GM04504 (cell line): ENCODE measurements at places on chromosomes 2 and 18.

DNA sequence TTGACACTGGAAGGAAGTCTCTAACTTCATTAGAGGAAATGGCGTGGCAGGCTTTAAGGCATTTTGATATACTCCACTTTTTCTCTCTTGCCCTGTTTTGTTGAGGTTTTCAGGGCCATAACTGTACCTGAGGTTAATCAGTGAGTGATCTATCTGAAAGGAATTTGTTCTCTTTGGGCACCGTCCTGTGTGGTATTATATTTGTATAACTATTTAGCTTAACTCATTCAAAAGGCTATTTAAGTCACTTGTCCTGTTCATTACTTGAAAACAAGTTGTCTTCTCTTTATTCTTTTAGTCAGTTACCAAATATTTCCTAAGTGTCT is 180.4 kb downstream of the NEDD4L start:
- DNase-seq: no peak

GRCh38 chr2:60079562-60079961 is 473.9 kb downstream of the BCL11A start:
- DNase-seq: no peak

DNA sequence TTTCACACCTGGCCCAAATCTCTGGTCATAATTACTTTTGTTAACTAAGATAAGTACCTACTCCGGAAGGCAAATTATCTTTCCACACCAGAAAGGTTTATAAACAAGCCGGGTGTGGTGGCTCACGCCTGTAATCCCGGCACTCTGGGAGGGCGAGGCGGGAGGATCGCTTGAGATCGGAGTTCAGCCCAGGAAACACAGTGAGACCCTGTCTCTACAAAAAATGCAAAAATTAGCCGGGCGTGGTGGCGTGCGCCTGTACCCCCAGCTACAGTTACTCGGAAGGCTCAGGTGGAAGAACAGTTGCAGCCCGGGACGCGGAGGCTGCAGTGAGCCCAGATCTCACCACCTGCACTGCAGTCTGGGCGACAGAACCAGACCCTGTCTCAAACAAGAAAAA is 2.1 kb downstream of the PUM2 start:
- DNase-seq: no peak

DNA sequence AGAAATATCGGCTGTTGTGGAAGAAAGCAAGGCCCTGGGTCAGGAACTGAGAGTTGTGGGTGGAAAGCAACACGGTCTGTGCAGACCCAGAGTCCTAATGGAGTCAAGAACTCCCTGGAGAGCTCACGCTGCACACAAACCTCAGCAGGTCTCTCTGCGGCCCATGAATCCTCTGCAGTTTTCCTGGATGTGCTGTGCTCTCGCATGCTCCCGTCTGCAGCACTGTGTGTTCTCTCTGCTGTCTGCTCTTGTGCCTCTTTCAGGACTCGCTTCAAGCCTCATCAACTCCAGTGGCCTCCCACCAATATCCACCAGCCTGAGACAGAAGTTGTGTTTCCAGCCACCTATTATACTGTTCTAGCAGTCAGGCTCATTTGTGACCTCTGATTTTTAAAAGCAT is 24.3 kb downstream of the RNU4ATAC start:
- DNase-seq: no peak

- no peak for DNase-seq
Measured at GRCh38 chr2:197937814-197938213, 133.4 kb downstream of the PLCL1 start.

GRCh38 chr18:79581406-79581805 is 98.2 kb upstream of the CTDP1 start:
- DNase-seq: no peak

DNA sequence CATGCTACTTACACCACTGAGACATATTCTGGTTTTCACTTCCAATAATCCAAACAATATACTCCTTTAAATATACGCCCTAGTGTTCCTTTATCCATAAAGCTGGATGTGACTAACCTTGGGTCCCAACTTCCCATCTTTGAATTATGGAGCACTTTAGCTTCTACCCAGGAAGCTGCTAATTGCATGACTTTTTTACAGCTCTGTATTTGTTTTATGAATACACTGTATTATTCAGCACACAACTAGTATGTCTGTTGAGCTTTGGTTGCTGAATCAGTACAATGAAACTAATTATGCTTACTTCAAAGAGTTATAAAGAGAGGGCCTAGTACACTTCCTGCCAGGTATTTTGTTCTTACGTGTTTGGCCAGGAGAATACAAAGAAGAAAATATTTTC is 118.5 kb downstream of the BAZ2B start:
- DNase-seq: no peak

DNA sequence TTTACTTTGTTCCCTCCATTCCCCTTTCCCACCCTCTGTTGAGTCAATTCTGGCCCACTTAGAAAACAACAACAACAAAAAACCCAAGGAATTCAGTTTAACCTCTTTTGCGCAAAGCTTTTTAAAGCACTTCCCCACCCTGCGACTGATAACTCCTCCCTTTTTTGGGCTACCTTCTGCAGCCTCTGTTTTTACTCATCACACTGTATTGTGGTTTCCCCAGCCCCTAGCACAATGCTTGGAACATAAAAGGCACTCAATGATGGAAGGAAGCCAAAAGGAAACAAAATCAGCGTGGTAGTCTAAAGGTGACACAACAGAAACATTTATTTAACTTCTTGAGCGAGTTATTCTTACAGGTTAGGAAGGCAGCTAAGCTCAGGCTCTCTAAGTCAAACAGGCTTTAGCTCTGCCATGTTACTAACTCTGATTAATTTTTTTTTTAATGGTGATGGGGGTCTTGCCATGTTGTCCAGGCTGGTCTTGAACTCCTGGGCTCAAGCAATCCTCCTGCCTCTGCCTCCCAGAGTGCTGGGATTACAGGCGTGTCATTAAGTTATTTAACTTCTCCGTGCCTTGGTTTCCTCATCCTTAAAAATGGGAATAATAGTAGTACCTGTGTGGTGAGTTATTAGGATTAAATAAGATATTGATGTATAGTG is 1.3 kb downstream of the CEP68 start:
- no peak for DNase-seq

DNA sequence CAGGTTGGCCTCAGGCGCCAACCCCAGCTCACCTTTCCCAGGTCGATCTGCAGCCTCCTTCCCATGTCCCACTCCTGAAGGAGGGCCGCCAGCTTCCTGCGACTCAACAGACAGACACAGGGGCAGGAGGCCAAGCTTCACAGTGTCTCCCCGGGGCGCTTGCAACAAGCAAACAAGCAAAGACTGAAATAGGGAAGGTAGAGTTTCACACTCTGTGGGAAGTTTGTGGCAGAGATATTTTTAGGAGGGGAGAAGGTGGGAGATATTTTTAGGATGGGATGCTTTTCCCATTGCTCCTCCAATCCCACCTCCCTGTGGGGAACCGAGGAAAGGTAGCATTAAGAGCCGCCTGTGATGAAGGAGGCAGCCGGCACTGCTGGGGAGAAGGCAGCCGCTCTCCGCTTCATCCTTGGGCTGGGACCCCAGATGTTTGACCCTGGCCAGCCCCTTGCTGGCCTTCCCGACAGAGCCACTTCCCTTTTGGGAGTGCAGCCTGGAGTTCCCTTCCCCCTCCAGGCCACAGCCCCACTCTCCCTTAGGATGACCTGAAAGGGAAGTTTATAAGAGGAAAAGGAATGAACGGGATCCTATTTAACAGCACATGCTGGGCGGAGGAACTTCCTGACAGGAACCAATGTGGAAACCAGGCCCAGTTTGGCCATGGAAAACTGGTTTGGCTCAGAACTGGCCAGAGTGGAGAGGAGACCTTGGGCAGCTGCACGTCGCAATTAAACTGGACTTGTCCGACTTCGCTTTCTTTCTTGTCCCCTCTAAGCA is 142.2 kb upstream of the SMAD2 start:
- DNase-seq: no peak

DNA sequence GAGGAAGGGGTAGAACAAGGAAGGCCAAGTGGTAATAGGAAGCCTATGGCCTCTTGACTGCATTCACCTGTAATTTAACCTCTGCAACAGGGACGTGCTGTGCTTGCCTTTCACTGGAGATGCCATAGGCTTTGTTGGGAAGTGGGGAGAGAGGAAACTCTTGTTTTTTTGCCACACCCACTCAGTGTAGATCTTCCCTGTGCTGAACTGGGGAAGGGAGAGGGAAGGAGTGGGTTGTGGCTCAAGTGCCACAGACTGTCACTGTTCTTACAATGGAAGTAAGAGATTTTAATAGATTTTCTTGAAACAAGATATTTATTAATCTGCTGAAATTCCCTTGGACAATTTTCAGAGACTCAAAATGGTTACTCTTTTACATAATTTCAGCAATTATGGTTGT is 127.3 kb downstream of the FAM210A start:
- DNase-seq: no peak

GRCh38 chr2:30310371-30310770 is 79.0 kb downstream of the LBH start:
- DNase-seq: no peak

GRCh38 chr2:233259730-233260129 is 8.3 kb downstream of the ATG16L1 start:
- no peak for DNase-seq

GRCh38 chr2:209974576-209974975 is 27.9 kb upstream of the RPE start:
- DNase-seq: no peak

GRCh38 chr2:196130039-196130825 is 41.1 kb downstream of the STK17B start:
- DNase-seq: no peak

- DNase-seq: no peak
Measured at GRCh38 chr2:127029350-127030051, 77.5 kb downstream of the BIN1 start.

DNA sequence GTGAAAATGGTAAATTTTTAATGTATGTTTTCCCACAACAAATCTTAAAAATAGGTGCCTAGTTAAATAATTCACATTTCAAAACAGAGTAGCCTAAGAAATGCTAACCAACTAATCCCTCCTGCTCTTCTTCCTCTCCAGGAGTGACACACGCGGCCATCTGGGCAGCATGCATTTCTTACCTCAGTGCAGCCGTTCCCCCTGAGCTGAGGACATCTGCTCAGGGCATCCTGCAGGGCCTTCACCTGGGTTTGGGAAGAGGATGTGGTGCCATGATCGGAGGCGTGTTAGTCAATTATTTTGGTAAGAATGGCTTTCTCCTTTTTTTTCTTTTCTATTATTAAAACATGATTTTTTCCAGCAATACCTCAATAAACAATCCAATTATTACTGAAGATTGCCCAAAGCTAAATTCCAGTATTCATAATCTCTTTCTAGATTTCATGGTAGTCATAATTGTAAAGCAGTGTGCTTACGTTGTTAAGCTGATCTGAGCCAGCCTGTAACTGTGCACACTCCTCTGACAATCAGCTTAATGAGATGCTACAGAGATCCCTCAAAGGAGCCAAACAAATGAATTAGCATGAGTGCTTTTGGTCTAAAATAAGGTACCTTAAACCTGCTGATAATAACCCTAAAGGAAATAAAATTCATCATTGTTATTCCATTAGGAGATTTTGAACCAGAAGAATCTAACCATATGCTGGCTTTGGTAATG is 45.8 kb downstream of the NEMP2 start:
- no peak for DNase-seq

GRCh38 chr2:85011747-85012146 is 40.8 kb downstream of the KCMF1 start:
- no peak for DNase-seq

GRCh38 chr2:67627456-67628207 is 230.5 kb downstream of the ETAA1 start:
- no peak for DNase-seq

- no peak for DNase-seq
Measured at GRCh38 chr2:181188605-181189004, 208.2 kb downstream of the UBE2E3 start.

DNA sequence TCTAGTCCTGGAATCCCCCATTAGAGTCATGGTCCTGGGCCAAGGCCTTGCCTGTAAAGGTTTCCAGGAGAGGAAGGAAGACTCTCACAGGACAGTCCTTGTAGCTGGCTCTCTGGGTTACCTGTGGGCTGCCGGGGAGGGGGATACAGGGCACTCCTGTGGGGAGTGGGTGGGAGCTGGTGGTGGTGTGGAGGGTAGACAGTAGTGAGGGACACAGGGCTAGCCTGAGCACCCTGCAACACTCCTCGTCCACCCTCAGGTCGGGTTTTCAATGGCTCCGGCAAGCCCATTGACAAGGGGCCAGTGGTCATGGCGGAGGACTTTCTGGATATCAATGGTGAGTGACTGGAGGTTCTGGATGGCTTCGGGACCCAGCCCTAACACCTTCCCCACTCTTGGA is 19.7 kb upstream of the ANKRD53 start:
- no peak for DNase-seq

- no peak for DNase-seq
Measured at GRCh38 chr2:28009732-28010131, 119.2 kb downstream of the BABAM2 start.

- DNase-seq: no peak
Measured at GRCh38 chr2:201472411-201472810, 20.9 kb downstream of the STRADB start.

- no peak for DNase-seq
Measured at GRCh38 chr18:44682871-44683221, 2.2 kb downstream of the SETBP1 start.

- DNase-seq: no peak
Measured at GRCh38 chr18:61842146-61842545, 50.7 kb downstream of the RNF152 start.

GRCh38 chr2:241039416-241039815 is 41.0 kb downstream of the SNED1 start:
- DNase-seq: no peak

- no peak for DNase-seq
Measured at GRCh38 chr2:188132385-188132784, 159.3 kb upstream of the GULP1 start.

DNA sequence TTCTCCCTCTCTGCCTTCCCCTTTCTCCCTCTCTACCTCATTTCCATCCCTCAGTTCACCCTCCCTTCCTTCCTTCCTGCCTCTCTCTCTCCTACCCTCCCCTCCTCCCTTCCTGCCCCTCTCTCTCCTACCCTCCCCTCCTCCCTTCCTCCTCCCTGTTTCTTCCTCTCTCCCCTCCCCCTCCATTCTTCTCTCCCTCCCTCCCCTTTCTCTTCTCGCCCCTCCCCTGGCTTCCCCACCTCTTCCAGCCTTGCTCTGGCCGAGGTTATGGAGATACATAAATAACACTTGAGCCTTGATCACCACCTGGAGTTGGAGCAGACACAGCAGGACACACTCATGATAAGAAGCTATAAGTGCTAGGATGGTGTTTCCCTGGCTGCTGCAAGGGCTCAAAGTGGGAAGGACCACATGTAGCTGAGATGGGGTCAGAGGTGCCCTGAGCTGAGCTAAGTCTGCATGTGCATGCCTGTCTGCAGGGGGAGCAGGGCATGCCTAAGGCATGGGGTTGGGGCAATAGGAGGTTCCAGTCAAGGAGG is 326.1 kb upstream of the HS6ST1 start:
- DNase-seq: no peak

DNA sequence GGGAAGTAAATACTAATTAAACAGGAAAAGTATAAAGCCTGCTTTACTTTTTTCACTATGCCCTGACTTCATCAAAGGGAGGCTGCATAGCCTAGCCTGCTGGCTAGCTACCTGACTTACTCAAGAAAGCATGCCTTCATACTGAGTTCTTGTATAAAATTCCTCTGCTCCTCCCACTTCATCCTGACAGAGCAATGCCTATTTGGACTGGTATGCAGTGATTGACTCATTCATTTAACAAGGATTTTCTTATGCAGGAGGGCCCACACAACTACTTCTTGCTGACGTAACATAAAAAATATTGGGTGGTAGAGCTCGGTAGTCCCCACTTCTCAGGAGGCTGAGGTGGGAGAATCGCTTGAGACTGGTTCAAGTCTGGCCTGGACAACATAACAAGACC is 70.5 kb downstream of the PRPF40A start:
- peak; percentile 78 for DNase-seq
